Skeletal muscle cell (primary cell): ENCODE measurements at places on chromosomes 2 and 18.

DNA sequence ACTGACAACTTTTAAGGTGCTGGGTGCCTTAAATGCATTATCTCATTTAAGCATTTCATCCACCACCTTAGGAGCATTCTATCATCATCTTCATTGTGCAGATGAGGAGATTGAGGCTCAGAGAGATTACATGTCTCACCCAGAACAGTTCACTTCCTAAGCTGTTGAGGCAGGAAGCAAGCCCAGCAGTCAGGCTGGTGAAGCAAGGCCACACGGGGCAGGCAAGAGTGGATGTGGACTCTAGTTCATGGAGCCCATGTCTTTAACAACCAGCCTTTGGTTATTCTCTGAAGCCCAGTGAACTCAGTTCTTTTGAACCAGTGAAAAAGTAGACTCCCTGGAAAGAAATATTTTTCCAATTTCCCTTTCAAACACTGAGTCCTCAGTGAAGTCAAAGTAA is 294.8 kb upstream of the MGAT5 start:
- DNase-seq, result no peak

DNA sequence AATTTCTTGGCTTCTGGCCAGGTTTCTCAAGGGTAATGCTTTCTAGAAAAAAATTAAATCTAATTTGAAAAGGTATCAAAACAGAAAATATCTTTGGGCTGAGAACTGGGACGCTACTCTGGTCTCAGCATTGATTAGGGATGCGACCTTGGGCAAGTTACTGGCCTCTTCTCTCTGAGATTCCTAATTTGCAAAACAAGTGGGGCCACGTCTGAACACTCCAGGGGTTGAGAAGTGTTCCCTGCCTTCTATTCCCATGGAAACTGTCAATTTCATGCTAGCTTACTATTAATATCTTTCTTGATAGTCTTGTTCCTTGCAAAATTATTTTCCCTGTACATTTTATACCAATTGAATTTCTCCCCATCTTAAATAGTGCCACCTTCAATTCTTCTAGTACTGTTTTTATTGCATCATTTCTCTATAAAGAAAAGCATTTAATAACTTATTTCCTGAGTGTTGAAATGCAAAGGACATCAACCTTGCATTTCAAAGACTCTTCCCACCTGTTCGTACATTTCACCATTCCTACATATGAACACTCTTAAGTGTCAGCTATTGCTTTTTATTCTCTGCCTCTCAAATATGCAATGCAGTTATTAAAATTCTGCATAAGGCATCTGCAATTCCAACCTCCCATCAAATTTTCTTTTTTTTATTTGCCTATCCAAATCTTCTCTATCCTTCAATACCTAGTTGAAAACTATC is 118.3 kb upstream of the DSEL start:
- no peak for DNase-seq

- no peak for DNase-seq
These were observed 31.1 kb upstream of the PPP1R1C start for GRCh38 chr2:181954538-181954883.

GRCh38 chr2:231614559-231615057 is 21.9 kb downstream of the TEX44 start:
- DNase-seq, result no peak

GRCh38 chr2:29343830-29344229 is 228.6 kb downstream of the CLIP4 start:
- no peak for DNase-seq

GRCh38 chr2:6866275-6866671 is 566 bp upstream of the CMPK2 start:
- no peak for DNase-seq

DNA sequence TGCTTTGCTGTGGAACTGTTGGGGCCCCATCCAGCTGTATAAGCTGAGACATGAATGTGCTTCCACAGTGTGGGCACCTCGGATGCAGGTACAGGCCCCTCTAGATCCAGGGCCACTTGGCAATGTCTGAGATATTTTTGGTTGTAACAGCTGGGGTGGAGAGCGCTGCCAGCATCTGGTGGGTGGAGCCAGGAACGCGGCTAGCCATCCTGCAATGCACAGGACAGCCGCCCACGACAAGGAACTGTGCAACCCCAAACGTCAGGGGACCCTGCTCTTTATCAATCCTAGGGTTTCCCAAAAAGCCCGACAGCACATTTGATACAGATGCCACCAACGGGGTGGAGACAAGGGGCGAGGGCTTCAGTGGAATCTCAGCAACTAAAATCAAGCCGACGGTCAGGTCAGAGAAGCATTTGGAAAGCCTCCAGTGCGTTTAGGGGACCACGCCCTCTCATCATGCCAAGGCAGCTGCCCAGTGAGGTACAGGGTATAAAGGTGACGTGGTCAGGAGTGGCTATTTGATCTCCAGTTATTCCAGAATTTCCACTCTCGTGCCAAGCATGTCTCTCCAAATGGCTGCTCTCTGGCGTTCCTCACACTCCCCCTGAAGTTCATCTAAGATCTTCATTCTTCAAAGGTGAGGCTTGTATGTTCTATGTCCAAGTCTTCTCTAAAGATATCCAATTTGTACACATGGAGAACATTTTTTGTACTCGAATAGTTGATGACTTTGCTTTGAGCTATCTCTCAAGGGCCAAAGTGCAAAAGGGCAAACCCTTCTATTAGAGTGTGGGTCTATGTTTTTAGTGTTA is 55.7 kb downstream of the LRRFIP1 start:
- DNase-seq, result no peak

DNA sequence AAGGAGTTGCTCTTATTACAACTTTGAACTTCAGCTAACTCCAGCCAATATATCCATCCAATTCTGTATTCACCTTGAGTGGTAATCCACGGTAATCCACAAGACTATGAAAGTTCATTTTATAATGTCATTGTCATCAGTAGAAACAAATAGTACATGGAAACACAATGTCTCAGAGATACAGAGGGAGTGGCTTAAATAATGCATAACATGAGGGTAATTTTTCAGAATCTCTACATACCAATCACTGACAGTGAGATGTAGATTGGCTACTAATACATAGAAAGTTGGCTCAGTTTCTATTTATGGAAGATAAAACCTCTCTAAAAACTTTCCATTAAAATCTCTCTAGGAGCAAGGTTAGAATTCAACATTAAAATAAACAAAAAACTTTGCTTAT is 93.2 kb downstream of the PLEKHM3 start:
- no peak for DNase-seq

DNA sequence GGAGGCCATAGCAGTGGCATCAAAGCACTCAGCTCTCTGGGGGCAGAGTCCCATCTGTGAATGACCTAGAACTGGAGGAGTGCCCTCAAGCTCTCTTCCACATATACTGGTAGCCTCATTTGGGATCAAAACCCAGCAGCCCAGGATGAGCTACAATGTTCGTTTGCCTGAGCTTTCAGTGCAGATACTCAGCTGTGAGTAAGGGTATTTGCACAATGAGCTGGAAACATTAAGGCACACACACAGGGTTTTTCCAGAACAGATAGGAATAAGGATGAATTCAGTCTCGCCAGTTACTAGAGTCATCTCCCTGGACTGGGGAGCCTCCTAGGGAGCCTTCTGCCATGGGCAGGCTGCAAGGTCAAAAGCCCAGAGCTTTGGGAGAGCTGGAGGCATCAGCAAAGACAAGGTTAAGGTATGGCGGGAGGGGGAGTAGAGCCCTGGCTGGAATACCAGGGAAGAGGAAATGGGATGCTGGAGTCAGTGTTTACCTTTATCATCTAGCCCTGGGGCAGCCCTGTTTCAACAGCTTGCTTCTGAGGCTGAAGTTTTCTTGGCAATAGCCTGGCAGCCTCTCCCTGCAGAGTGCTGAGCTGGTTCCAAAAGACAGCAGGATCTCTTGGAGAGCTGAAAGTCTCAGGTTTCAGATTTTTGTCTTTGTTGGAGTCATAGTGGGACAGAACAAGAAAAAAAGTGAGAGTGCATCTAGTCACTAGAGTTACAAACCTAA is 187.7 kb downstream of the LOXHD1 start:
- peak; percentile 6 for DNase-seq

DNA sequence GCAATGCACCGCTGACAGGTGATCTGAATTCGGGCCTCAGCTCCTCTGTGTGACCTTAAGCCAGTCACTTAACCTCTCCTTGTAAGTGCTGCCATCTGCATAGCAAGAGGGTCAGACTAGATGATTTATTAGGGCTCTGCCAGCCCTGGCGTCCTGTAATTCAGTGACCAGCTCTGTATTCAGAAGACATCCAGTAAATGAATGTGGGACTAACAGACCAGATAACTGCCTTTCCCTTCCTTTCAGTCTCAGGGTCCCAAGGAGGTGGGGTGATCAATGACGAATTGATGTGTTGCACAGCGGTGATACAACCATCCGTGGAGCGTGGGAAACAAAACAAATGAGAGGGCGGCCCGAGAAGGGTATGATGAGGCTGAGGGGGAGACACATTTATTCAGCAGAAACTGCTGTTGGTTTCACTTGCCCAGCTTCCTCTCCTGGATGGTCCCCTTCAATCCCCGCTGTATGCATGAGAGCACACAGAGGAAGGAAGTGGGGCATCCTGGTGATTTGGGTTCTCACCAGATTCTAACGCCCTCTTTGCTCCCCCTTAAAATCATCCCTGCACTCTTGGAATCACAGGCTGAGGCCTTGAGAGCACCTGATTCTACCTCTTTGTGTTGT is 92.8 kb downstream of the VIT start:
- DNase-seq, result no peak

- no peak for DNase-seq
These were observed 220.8 kb downstream of the GULP1 start for GRCh38 chr2:188512456-188512855.

DNA sequence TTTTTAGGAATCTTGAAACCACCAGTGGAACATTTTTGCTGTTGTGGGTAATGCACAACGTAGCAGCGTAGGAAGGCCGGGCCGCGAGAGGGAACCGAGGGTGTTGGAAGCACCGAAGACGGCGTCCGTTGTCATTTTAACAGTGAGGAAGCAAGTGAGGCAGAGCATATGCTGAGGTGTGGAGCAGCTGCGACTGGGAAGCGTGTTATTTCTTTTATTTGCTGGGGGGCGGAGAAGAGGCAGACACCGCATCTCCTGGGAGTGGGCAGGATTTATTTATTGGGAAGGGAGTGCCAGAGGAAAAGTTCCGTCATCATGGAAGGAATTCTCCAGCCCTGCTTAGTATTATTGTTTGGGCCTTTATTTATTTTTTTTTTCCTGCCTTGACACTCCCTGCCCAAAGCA is 232.8 kb downstream of the KLHL29 start:
- DNase-seq, result no peak
